ENCODE measurements at places on chromosomes 12 and 14.

GRCh38 chr12:5561057-5561456, 129.1 kb downstream of the NTF3 start:
- H3K4me1 ChIP-seq, result no peaks in the 10 kb centered on the region
- no peaks in the 10 kb centered on the region for H3K36me3 ChIP-seq
- no peak overlapping the region for H3K4me3 ChIP-seq
- H3K27me3 ChIP-seq, result no peaks in the 10 kb centered on the region
- H3K27ac ChIP-seq, result no peak overlapping the region

GRCh38 chr14:99674776-99675381, 9.2 kb upstream of the CYP46A1 start:
- no peak overlapping the region for H3K27ac ChIP-seq
- no peaks in the 10 kb centered on the region for H3K27me3 ChIP-seq
- H3K36me3 ChIP-seq, result peaks cover 4% of the 10 kb centered on the region
- H3K4me3 ChIP-seq, result no peak overlapping the region
- H3K4me1 ChIP-seq, result peaks cover 28% of the 10 kb centered on the region

GRCh38 chr14:32375663-32376062, 46.6 kb downstream of the AKAP6 start:
- no peak overlapping the region for H3K4me3 ChIP-seq
- no peaks in the 10 kb centered on the region for H3K27me3 ChIP-seq
- no peaks in the 10 kb centered on the region for H3K36me3 ChIP-seq
- H3K4me1 ChIP-seq, result no peaks in the 10 kb centered on the region
- DNase-seq, result no peak

DNA sequence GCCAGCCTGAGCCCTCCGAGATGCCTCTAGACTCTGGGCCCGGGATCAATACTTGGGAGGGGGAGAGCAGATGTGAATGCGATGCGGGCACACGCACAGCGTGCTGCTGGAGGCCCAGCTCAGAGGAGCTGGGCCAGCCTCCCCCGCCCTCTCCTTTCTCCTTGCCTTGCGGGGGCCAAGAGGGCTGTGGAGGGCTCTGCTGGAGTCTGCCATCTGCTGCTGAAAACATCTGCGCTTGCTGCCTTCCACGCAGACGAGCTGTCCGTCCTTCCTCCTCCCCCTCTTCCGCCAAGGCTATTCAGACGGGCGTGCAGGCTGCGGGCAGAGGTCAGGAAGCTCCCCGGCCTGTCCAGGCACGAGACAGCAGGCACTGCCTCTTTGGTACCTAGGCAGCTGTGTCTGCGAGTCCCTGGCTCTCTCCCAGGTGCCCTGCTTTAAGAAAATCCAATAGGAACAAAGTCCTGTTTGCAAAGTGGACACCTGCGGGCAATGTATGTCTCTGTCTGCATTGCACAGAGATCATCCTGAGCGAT, 75.2 kb downstream of the SPRING1 start:
- H3K27me3 ChIP-seq, result peaks cover 35% of the 10 kb centered on the region
- no peak for DNase-seq
- no peak overlapping the region for H3K27ac ChIP-seq

GRCh38 chr14:67387195-67387594, 24.8 kb downstream of the PLEK2 start:
- no peak overlapping the region for H3K4me3 ChIP-seq
- H3K36me3 ChIP-seq, result peaks cover 34% of the 10 kb centered on the region
- DNase-seq, result no peak
- no peaks in the 10 kb centered on the region for H3K4me1 ChIP-seq
- no peaks in the 10 kb centered on the region for H3K27me3 ChIP-seq

GRCh38 chr14:32512813-32513212, 183.7 kb downstream of the AKAP6 start:
- H3K36me3 ChIP-seq, result peaks cover 3% of the 10 kb centered on the region
- no peak overlapping the region for H3K27ac ChIP-seq
- no peak overlapping the region for H3K4me3 ChIP-seq
- H3K4me1 ChIP-seq, result no peaks in the 10 kb centered on the region

All from central memory CD8-positive, alpha-beta T cell (primary cell).